ENCODE measurements at places on chromosomes 3 and 15. TPM values are rescaled to one million over a fixed set of nuclear protein-coding genes. Genes with fewer than 3 reads are reported as not detected.
A peak's percentile ranks its signal among the peaks of the same experiment; 100 is the strongest.

- H3K4me1 ChIP-seq: no peaks in the 10 kb centered on the region
- H3K4me3 ChIP-seq: no peak overlapping the region
These were observed 336.2 kb downstream of the EPHB1 start for GRCh38 chr3:135131290-135131689.

BCHE gene
- total RNA-seq: not detected

DNA sequence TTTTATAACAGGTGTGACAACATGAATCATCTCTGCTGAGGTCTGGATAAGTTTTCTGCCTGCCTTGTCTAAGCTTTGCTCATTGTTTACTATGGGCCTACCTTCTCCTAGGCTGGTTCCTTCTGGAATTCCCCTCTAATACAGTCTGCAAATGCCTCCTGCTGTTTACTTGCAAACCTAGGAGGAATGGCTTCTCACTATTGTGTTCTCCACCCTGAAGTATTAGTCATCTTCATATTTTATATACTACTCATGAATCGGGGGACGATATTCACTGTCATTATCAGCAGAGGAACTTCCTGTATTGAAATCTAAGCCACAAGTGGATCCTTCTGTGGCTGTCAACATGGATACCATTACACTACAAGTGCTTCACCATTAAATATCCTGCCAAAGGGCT lies 154.8 kb downstream of the PLCL2 start:
- peaks cover 38% of the 10 kb centered on the region for H3K4me1 ChIP-seq
- H3K36me3 ChIP-seq: peaks cover 28% of the 10 kb centered on the region
- no peaks in the 10 kb centered on the region for H3K27me3 ChIP-seq
- H3K4me3 ChIP-seq: peak overlapping the region; percentile 55

CALML4 gene
- total RNA-seq: 4.1 TPM

DNA sequence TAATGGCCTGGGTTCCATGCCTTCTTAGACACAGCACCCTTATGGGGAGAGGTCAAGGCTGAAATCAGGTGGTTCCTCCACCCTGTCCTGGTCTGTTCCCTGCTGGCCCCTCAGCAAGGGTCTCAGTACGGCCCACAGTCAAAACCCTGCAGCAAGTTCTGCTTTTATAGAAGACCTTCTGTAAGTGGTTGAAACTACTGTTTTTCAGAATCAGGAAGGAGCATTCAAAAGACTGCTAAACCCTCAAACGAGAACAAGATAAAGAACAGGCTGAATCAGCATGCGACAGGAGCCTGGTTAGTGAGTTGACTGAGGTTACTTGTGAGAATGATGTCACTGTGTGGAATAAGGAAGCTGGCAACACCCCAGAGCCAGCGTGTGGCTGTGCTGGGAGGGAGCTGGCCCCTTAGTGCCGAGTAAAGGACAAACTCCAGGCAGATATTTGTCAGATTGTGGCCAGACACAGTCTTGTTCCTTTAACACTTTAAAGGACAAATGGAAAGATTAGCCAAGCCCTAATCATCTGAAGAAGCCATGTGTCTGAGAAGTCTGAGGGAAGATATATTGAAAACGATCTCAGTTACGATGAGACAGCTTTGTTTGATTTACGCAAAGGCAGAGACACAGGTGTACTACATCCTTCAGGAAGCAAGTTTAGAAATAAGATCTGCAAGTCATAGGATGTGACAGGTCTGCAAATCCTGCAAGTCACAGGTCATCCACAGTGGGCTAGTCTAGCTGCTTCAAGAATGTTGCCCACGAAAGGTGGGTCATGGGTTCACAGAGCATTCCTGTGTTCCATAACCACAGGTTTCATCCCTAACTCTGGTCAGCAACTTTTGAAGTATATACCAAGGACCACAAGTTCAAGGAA lies 54.0 kb downstream of the B3GNT5 start:
- H3K27me3 ChIP-seq: no peaks in the 10 kb centered on the region
- no peak for DNase-seq
- peaks cover 7% of the 10 kb centered on the region for H3K4me1 ChIP-seq
- H3K4me3 ChIP-seq: no peak overlapping the region
- H3K36me3 ChIP-seq: no peaks in the 10 kb centered on the region

GRCh38 chr15:90358124-90359033 lies 6.3 kb downstream of the ZNF774 start:
- peak overlapping the region; percentile 2 for H3K27ac ChIP-seq
- no peak for DNase-seq
- no peak overlapping the region for H3K4me3 ChIP-seq
- no peaks in the 10 kb centered on the region for H3K27me3 ChIP-seq
- H3K36me3 ChIP-seq: no peaks in the 10 kb centered on the region

- no peak overlapping the region for H3K27ac ChIP-seq
- H3K4me1 ChIP-seq: no peaks in the 10 kb centered on the region
- H3K4me3 ChIP-seq: no peak overlapping the region
- H3K36me3 ChIP-seq: no peaks in the 10 kb centered on the region
- no peaks in the 10 kb centered on the region for H3K27me3 ChIP-seq
These were observed 294.0 kb downstream of the DIPK2A start for GRCh38 chr3:144265542-144266100.

HDC gene
- total RNA-seq: not detected

- H3K27ac ChIP-seq: no peak overlapping the region
- no peaks in the 10 kb centered on the region for H3K4me1 ChIP-seq
- H3K27me3 ChIP-seq: no peaks in the 10 kb centered on the region
- no peaks in the 10 kb centered on the region for H3K36me3 ChIP-seq
- H3K4me3 ChIP-seq: no peak overlapping the region
- no peak for DNase-seq
These were observed 253.5 kb upstream of the CTDSPL start for GRCh38 chr3:37608061-37608702.

- H3K4me3 ChIP-seq: no peak overlapping the region
- no peak overlapping the region for H3K27ac ChIP-seq
- DNase-seq: no peak
- peaks cover 7% of the 10 kb centered on the region for H3K4me1 ChIP-seq
These were observed 64.0 kb downstream of the MESD start for GRCh38 chr15:80925597-80926059.

- no peaks in the 10 kb centered on the region for H3K4me1 ChIP-seq
- peaks cover 4% of the 10 kb centered on the region for H3K27me3 ChIP-seq
- no peak for DNase-seq
- H3K27ac ChIP-seq: no peak overlapping the region
- no peak overlapping the region for H3K4me3 ChIP-seq
These were observed 22.1 kb downstream of the ZNF621 start for GRCh38 chr3:40546816-40547215.

- H3K27me3 ChIP-seq: no peaks in the 10 kb centered on the region
- H3K27ac ChIP-seq: peak overlapping the region; percentile 38
- H3K36me3 ChIP-seq: no peaks in the 10 kb centered on the region
- H3K4me1 ChIP-seq: no peaks in the 10 kb centered on the region
- no peak for DNase-seq
- H3K4me3 ChIP-seq: no peak overlapping the region
These were observed 199.5 kb upstream of the TBL1XR1 start for GRCh38 chr3:177396733-177397132.

DNA sequence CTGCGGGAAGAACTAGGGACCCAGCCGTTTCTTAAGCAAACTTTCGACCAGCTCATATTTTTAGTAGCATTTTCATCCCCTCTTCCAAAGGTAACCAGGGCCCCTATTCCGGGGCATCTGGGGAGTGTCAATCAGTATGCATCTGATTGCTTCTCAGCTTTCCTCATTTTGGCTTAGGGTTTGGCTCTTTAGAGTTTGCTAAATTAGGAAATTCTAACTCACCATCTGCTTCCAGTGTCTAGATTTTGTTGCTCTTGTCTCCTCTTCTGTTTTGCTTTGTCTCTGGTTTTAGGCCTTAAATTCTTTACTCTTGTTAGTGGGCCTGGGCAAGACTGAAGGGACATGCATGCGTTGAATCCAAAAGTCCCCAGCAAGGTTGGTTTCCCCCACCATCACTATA lies 9.6 kb upstream of the ABTB1 start:
- H3K4me1 ChIP-seq: no peaks in the 10 kb centered on the region
- H3K27me3 ChIP-seq: no peaks in the 10 kb centered on the region
- DNase-seq: no peak

DNA sequence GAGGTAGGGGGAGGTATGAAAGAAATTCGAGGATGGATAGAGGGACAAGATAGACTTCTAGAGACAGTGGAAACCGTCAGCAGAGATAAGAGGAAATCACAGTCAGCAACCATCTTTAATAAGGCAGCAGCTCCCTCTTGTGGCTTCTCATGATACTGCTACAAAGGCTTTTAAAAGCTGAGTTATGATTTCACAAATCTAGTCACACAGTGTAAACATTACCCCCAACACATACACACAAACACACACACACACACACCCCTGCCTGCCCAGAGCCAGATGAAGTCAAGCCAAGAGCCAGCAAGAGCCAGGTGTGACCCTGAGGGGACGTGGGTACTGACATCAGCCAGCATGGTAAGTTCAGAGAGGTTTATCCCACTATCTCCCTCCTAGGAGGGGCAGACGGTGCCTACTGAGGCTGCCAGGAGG lies 18.9 kb upstream of the TGM5 start:
- peaks cover 12% of the 10 kb centered on the region for H3K27me3 ChIP-seq
- peaks cover 4% of the 10 kb centered on the region for H3K4me1 ChIP-seq
- no peak overlapping the region for H3K27ac ChIP-seq
- no peak overlapping the region for H3K4me3 ChIP-seq
- no peaks in the 10 kb centered on the region for H3K36me3 ChIP-seq
- peak; percentile 56 for DNase-seq

DNA sequence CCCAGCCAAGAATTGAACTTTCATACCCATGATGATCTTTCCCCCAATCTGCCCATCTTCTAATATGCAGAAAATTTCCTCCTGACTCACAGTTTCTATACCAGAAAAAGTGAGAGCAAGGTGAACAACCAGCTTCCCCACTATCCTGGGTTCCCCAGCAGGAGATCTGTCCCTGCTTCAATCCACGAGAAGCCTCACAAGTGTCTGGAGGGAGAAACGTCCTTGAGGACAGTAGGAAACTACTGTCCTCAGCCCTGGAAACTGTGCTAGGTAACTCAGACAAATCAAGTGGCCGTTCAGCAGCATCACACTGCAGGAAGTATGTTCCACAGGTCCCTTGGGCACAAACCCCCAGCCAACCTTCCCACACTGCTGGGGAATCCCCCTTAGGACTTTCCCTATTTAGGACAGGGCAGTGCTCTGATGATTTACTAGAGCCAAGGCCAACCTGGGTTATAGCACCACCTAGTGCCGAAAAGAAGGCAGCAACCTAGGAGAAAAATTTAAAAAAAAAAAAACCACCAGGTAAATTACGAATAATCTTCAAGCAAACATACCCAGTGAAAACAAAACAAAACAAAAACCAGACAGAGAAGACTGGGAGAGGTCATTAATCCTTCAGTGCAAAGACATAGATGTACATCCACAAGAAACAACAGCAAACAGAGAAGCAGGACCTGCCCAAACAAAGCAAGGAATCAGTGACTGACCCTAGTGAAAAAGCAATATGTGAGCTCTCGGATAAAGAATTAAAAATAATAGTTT lies 36.0 kb downstream of the MORC1 start:
- no peak overlapping the region for H3K4me3 ChIP-seq
- no peaks in the 10 kb centered on the region for H3K4me1 ChIP-seq
- H3K36me3 ChIP-seq: peaks cover 5% of the 10 kb centered on the region
- peaks cover 9% of the 10 kb centered on the region for H3K27me3 ChIP-seq
- peak; percentile 1 for DNase-seq

DNA sequence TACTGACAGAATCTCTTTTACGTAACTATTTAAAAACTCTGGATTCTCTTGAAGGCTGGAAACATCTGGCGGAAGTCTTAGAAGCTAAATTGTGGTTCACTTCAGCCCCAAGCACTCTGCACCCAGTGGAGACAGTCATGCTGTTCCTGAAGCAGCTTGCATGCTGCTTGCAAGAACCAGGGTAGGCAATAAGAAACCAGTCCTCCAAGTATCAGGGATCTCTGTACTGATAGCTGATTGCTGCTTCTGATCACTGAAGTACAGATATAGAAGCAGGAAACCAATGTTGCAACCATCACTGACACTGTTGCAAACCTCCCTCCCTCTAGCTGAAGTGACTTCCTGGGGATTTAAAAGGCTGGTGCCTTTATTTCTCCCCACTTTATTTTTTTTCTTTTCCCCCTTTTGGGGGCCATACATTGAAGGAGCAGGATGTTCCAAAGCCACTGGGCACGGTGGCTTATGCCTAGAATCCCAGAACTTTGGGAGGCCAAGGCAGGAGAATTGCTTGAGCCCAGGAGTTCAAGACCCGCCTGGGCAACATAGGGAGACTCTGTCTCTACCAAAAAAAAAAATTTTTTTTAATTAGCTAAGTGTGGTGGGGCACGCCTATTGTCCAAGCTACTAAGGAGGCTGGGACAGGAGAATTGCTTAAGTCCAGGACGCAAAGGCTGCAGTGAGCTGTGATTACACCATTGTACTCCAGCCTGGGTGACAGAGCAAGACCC lies 15.3 kb downstream of the SPCS1 start:
- H3K27ac ChIP-seq: peak overlapping the region; percentile 91
- peaks cover 12% of the 10 kb centered on the region for H3K4me1 ChIP-seq
- H3K27me3 ChIP-seq: no peaks in the 10 kb centered on the region
- peak; percentile 34 for DNase-seq
- H3K36me3 ChIP-seq: no peaks in the 10 kb centered on the region
